ENCODE measurements at places on chromosomes 7 and 10. TPM values are rescaled to one million over a fixed set of nuclear protein-coding genes. Genes with fewer than 3 reads are reported as not detected.

- DNase-seq: no peak
Measured at GRCh38 chr10:119221666-119222065, 14.3 kb downstream of the GRK5 start.

DNA sequence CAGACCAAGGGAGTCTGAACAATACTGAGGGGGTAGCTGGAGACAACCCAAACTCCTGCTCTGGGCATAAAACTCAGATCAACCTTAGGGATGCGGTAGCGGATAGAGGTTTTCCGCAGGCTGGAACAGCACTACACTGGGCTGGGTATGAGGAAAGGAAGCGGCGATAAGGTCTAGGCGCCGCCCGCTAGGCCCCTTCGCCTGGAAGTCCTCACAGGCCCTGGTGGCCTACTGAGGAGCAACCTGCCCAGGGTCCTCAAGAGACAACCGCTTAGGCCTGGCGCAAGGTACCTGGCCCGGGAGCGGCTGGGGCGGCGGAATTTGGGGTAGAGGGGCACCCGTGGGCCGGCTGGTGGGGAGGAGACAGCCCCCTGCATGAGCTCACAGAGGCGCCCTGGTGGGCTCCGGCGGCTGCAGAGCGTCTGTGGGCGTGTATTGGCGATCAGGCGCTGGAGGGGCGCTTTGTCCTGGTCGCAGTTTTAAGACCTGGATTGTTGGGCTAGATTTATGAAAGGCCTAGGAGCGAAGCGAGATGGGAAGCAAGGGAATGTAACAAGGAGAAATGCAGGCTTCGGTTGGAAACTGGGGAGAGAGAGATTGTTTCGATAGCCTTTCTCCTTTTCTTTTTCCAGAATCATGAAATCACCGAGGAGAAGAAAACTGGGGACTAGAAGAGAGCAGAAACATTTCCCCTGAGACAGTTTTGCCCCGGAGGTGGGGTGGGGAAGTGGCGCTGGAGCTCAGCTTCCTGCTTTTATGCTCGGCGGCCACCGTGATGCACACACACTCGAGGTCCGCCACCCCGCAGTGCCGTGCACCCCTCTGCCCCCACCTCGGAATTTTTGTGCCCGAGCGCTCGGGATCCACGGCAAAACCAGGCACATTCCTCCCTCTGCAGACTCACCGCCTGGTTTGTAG lies 2.4 kb upstream of the NKX2-3 start:
- DNase-seq: no peak

GRCh38 chr7:81725003-81725811 lies 44.6 kb downstream of the HGF start:
- DNase-seq: peak; percentile 11

Gene MBL2
- not detected for total RNA-seq

Gene PRLHR
- total RNA-seq: not detected

- DNase-seq: no peak
Measured at GRCh38 chr10:32349968-32350738, 3.2 kb upstream of the EPC1 start.

DNA sequence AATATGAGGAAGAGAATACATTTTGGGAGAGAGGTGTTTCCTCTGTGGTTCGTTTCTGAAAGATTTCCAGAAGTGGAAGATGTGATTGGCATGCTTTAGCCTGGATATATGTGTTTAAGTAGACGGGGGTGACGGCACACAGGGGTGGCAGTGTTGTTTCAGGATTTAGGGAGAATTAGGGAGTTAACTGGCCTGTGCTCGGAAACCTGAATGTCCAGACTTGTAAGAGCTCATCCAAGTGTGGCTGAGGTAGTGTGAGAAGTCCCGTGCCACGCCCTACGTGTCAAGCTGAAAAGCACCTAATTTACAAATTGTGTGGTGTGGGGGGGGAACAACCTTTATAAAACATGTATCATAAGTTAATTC lies 1.1 kb downstream of the RALA start:
- no peak for DNase-seq

GRCh38 chr10:97307441-97307840 lies 11.6 kb upstream of the FRAT1 start:
- DNase-seq: no peak

All from HFFc6 (cell line).